ENCODE measurements at places on chromosomes 5 and 9.

GRCh38 chr9:132739710-132740310, 69.5 kb downstream of the GTF3C4 start:
- no peak for DNase-seq

GRCh38 chr5:178436326-178436940, 153.8 kb downstream of the COL23A1 start:
- no peak for DNase-seq

GRCh38 chr5:58501778-58502417, 10.7 kb downstream of the GAPT start:
- no peak for DNase-seq

GRCh38 chr9:119177196-119177595, 192.0 kb downstream of the BRINP1 start:
- no peak for DNase-seq

GRCh38 chr5:174573221-174573994, 151.0 kb upstream of the MSX2 start:
- DNase-seq, result no peak

GRCh38 chr9:100540327-100540726, 37.6 kb upstream of the CAVIN4 start:
- no peak for DNase-seq

DNA sequence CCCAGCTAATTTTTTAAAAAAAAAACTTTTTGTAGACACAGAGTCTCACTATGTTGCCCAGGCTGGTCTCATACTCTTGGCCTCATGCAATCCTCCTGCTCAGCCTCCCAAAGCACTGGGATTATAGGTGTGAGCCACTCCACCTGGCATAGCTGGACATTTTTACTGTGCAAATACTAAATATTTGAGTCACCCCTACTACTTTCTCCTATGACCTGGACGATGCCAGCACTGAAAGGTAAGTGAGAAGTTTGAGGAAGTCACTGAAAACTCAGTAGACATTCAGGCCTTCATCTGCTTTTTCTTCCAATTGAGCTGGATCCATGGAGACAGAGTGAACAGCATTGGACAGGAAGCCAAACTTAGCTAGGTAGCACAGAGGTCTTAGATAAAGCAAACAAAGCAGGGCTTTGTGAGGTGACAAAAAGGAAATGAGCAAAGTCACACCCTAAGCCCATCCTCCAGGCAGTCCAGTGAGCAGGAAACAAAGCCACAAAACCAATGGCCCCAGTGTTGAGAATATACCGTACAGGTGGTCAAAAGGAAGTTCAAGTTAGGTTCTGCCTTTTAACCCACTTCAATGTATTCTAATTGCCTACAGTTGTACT, 192.6 kb upstream of the RASA1 start:
- no peak for DNase-seq

DNA sequence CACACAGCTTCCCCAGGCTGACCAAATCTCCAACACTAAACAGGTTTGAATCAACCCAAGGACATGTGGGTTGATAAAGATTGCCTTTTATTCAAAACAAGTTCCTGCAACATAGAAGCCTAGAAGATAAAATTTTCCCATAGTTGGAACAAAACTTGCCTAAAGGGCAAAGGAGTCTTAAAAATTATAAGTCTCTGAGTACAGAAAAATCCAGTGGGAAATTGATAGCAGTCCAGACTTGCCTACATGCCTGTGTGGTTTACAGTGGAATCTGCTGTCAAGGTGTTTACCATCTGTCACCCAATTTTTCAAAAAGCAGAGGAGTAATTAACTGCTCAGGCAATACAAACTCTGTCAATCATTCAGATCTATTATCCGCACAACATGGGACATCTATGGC, 168.2 kb downstream of the PPP2R2B start:
- DNase-seq, result no peak

DNA sequence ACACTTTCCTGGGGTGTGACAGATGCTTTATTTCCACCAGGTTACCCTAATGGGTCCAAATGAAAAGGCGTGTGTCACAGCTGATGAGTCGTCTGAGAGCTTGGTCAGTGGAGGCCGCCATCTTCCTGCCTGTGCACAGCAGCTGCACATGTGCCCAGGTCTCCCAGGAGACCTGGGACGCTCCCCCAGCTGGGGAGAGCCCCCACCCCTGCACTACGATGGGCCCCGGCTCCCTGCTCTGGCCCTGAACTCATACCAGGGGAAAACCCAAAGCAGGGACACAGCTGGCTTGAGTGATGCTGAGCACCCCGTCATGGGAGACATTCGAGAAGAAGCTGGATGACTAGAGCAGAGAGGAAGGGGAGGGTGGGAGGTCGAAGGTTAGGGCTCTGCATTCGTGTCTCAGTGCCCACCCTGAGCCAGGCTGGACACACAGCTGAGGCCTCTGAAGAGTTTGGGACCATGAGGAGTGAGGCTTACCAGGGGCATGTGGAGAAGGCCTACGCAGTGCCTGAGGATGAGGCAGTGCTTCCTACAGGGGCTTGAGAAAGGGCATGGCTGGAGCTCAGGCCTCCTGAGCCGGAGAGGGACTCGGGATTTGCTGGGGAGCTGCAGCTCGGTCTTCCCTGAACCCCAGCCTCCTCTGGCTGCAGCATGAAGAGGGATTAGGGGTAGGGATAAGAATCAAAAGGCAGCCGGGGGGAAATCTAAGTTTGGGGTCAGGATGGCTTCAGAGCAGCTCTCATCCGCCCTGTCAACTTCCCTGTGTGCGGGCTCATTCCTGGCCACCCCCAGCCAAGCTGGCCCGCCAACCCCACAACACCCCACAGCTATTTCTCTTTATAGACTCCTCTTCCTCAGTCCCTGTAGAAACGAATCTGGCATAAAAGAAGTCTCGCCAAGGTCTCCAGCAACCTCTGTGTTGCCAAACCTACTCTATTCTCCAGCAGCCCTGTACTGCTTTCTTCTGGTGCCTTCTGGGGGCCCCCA, 42.2 kb upstream of the RNU6ATAC start:
- no peak for DNase-seq

DNA sequence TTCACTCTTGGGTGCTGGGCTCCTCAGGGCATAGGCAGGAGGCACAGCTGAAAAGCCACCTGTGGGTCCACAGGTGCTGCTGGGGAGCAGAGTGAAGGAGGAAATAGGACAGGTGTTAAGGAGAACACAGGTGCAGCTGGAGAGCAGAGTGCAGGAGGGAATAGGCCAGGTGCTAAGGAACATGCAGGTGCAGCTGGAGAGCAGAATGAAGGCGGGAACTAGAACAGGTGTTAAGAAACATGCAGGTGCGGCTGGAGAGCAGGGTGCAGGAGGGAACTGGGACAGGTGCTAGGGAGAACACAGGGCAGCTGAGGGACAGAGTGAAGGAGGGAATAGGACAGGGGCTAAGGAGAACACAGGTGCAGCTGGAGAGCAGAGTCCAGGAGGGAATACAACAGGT, 43.8 kb upstream of the PLEKHG4B start:
- peak; percentile 36 for DNase-seq

GRCh38 chr5:5504325-5504724, 81.8 kb downstream of the ICE1 start:
- no peak for DNase-seq

- DNase-seq, result no peak
These were observed 150.6 kb upstream of the EFNA5 start for GRCh38 chr5:107821288-107821687.

GRCh38 chr9:107007402-107007801, 144.4 kb downstream of the ZNF462 start:
- no peak for DNase-seq

DNA sequence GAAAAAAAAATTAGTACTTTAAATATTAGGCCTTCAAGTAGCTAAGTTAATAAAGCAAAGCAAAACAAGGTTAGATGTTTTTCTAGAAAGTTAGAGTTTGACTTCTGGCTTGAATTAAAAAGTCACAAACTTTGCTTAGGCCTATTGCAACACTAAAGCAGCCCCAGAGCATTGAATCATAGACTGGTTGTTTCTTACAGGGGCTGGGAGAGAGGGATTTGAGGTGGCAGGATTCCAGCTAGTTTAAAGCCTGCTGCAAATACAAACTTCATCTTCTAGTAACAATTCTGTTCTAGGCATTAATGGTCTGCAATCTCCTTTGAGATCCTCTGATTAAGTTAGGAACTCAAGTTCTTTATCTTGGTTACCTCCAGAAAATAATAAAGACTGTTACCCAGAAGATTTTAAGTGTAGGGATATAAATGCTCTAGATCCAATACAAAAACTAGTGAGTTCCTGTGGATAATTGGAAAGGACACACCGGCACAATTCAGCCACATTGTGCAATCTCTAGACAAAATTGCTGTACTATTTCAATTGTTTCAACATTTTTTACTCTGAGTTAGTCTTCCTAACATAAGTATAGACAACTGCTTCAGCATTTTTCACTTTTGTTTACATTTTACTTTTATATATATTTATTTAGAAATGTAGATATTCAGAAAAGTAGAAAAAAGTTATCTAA, 12.6 kb downstream of the OR13C5 start:
- DNase-seq, result no peak

GRCh38 chr9:135288054-135288453, 191.5 kb upstream of the PPP1R26 start:
- DNase-seq, result no peak

GRCh38 chr5:41707853-41708603, 162.2 kb downstream of the OXCT1 start:
- peak; percentile 6 for DNase-seq

GRCh38 chr5:75047356-75047755, 5.0 kb downstream of the GCNT4 start:
- DNase-seq, result no peak

DNA sequence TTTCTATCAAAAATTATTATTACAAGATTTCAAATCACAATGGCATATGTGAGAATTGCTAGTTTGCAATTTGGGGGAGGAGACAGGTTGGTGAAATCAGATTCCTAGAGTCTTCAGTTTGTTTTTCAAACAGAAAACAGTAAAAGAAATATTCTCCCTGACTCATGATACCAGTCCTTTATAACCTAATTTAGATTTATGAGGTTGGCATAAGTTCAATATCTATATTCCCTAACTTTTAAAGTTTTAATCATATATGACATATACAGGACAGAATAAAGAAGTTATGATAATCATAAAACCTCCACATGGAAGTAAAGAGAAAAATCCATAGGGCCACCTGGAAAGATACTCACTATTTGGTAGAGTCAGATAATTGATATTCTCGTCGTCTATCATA, 167.1 kb upstream of the GNA14 start:
- no peak for DNase-seq

- DNase-seq, result no peak
These were observed 125.1 kb upstream of the CLINT1 start for GRCh38 chr5:157983906-157984551.

GRCh38 chr5:164475339-164475977, 970.0 kb downstream of the MAT2B start:
- no peak for DNase-seq

DNA sequence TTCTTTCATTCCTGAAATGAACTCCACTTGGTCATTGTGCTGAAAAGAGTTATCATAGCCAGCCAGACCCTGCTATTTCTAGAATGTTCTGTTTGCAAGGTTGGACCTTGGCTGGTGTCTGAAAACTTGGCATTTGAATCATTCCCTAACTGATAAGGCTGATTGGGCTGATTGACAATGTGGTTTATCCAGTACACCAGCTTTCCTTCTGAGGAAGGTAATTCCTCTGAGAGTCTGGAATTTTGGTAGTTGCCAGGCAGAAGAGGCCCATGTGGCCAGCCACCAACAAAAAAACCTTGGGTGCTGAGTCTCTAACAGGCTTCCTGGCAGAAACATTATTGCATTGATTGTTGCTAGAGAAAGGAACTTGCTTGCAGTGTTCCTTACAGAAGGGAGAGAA, 15.3 kb downstream of the SEC61B start:
- DNase-seq, result no peak

GRCh38 chr5:179955630-179956029, 47.9 kb upstream of the TBC1D9B start:
- no peak for DNase-seq

GRCh38 chr5:58211441-58211840, 248.4 kb downstream of the PLK2 start:
- DNase-seq, result no peak

- no peak for DNase-seq
These were observed 359.5 kb upstream of the ADAMTS16 start for GRCh38 chr5:4780633-4781032.

DNA sequence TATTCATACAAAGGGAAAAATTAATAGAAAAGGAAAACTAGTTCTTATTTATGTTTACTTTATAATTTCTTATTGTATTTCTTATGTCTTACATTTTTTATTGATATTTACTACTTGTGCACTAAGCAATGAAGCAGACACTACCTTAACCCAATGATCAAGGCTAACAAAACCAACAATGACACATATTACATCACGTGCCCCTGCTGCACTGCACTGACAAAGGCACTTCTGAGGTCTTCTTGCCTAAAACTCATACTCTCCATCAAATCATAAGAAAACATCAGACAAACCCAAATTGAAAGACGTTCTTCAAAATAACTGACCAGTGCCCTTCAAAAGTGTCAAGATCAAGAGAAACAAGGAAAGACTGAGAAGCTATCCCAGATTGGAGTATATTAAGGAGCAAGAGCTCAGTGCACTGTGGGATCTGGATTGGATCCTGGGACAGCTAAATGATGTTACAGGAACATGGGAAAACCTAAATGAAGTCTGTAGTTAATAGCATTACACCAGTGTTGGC, 230.9 kb downstream of the AUH start:
- no peak for DNase-seq

DNA sequence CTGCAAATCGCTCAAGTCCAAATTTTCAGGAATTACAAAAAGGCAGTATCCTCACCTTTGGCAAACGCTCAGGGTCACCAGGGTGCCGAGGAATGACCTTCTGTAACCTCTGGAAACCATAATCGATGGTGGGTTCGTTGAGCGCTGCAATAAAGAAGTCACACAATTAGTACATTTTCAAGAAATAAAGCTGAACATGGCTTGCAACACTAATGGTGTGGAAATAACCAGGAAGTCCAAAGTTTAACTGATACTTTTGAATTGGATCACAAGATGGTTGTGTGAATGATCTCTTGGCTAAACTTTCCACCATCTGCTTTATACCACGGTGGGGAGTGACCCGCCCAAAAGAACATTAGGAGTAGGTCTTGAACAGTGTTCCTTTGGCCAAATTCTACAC, 368.7 kb downstream of the EBF1 start:
- DNase-seq, result no peak

DNA sequence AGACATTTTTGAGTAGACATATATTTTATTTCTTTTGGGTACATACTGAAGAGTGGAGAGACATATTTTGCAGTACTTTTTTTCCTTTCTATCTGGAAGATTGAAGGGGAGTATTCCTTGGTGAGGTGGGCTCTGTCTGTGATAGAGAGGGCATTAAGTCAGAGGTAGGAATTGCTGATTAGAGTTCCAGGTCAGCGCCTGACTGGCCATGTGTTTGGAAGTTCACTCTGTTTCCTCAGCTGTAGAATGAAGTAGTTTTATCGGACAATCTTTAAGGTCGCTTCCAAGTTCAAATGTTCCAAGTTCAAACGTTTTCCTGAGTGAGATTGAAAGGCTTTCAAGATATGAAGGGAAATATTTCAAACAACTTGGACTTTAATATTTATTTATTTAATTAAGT, 45.5 kb downstream of the RASGRF2 start:
- DNase-seq, result no peak

GRCh38 chr9:74609671-74610405, 112.7 kb downstream of the RORB start:
- no peak for DNase-seq

GRCh38 chr9:79135681-79136415, 435.9 kb upstream of the TLE4 start:
- DNase-seq, result no peak

Data from NCI-H1417 (cell line).